Heart left ventricle (tissue), 16 donors: ENCODE measurements at places on chromosomes 13 and 19. TPM values are rescaled to one million over a fixed set of nuclear protein-coding genes. Genes with fewer than 3 reads are reported as not detected.

Gene ADGRE3
- 0.25 TPM for total RNA-seq

Gene SCGB2B2
- 0.72 TPM for total RNA-seq

GRCh38 chr19:10805065-10805757 lies 30.8 kb downstream of the TMED1 start:
- no peak for DNase-seq

- peak; percentile 70 for DNase-seq
Observed at GRCh38 chr19:3374369-3375112, 8.2 kb downstream of the NFIC start.

DNA sequence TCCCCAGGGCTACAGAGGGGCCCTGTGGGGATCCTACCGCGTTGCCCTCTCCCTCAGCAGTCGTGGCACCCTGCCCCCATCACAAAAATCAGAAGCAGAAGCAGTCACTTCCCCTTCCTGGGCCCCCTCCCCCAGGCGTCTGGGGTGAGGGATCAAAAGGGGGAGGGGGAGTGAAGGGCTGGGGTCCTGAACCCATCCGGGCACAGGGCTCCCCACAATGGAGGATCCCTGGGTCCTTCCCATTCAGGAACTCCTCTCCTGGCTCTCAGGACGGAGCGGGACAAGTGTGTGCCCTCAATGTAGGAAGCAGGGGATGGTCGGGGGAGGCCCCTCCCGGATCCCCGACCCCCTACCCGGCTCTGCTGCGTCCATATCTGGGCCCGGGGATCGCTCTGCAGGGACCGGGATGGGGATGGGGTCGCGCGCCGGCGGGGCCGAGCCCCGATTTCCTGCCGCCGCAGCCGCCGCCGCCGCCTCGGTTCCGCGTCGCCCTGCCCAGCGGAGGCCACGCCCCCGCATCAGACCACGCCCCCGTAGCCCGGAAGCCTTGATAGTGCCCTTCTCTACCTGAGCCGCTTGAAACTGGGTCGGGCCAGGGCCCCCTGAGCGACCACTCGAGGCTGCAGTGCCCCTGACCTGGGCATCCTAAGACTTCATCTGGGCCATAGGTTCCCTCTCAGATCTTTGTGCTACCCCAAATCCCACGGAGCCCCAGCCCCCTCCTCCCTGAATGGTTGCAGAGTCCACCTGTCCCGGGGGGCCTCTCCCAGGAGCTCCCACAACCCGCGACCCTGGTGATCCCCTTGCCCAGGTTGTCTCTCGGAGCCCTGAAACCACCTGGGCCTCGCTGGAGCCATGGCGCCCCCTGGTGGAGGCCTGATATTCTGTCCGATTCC lies at the start of gene GMIP:
Gene GMIP (minus strand): TSS at position 500 of the 896 bp plus-strand sequence. CDS start 128 bp downstream, at position 372.
- peak; percentile 91 for DNase-seq
